ENCODE measurements at places on chromosomes 6 and 20. TPM values are rescaled to one million over a fixed set of nuclear protein-coding genes. Genes with fewer than 3 reads are reported as not detected.

The EXOC2 gene
- 22.9 TPM for total RNA-seq

The EEF1A2 gene
- total RNA-seq, result 15.6 TPM

The MRPS18B gene
- 30.2 TPM for total RNA-seq

The COL19A1 gene
- 0.18 TPM for total RNA-seq

The TCF19 gene
- total RNA-seq, result 8.5 TPM

The DSP gene
- 171 TPM for total RNA-seq

The PARD6B gene
- 52.2 TPM for total RNA-seq

The TREM1 gene
- total RNA-seq, result 0.34 TPM

DNA sequence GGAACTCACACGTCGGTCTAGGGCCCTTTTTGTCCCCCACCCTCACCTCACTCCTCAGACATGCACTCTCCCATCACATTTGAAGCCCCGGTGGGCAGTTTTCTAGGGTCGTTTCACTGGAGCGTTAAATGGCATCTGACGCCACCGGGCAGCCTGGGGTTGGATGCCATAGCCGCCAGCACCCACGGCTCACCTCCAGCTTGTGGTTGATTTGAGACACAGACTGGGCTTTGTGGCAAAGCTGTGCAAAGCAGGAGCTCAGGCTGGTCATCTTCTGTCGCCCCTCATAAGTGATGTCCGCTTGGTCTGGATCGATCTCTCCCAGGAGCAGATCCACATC is 530 bp downstream of the GOPC start:
- H3K36me3 ChIP-seq, result peaks cover 16% of the 10 kb centered on the region
- H3K4me3 ChIP-seq, result peak overlapping the region; percentile 99
- peak overlapping the region; percentile 99 for H3K27ac ChIP-seq

GRCh38 chr20:59207235-59207634 is 43.6 kb downstream of the ZNF831 start:
- H3K36me3 ChIP-seq, result no peaks in the 10 kb centered on the region
- H3K27ac ChIP-seq, result no peak overlapping the region
- no peak for DNase-seq

DNA sequence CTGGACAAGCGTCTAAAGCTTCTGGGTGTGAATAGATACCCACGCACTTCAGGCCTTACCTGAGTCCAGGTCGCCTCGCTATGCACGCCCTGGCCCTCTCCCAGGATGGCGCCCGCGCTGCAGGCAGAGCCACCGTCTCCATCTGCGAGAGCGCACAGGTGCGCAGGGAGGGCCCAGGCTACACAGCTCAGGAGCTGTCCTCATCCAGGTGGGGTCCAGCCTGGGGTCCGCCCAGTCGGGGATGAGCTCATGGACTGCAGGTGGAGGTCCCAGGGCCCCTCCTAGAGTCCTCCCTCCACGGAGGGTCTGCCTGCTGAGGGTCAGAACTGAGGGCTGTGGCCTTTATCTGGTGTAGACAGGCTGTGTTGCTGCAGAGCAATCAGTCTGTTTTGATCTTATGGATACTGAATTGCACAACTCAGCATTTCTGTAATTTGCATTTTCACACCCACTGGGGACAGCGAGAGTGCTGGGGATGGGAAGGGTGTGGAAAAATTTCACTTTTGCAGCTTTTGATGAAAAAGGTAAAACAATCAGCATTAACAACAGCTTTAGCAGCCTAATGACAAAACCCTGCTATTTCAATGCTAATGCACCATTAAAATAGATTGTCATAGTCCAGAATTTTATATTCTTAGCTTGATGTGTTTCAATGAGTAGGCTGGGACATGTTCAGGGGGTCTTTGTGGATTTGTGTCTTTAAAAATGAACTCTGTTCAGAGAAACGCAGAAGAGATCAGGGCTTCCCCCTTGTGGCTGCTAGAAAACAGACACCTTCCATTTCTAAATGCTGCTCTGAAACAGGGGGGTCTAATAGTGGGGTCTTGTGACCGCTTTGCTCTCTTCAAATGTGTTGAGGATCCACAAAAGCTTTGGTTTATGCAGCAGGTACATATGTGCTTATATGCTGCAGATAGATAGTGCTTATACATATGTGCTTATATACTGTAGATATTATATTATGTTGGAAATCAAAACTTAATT is 77.8 kb upstream of the PHACTR3 start:
- DNase-seq, result no peak
- H3K27ac ChIP-seq, result no peak overlapping the region
- peaks cover 2% of the 10 kb centered on the region for H3K4me1 ChIP-seq
- H3K36me3 ChIP-seq, result no peaks in the 10 kb centered on the region
- no peak overlapping the region for H3K4me3 ChIP-seq

- peaks cover 35% of the 10 kb centered on the region for H3K4me1 ChIP-seq
- no peak overlapping the region for H3K27ac ChIP-seq
- no peak overlapping the region for H3K4me3 ChIP-seq
- no peak for DNase-seq
- H3K27me3 ChIP-seq, result no peaks in the 10 kb centered on the region
- no peaks in the 10 kb centered on the region for H3K36me3 ChIP-seq
These were observed 227.0 kb downstream of the BMP2 start for GRCh38 chr20:6994452-6994851.

DNA sequence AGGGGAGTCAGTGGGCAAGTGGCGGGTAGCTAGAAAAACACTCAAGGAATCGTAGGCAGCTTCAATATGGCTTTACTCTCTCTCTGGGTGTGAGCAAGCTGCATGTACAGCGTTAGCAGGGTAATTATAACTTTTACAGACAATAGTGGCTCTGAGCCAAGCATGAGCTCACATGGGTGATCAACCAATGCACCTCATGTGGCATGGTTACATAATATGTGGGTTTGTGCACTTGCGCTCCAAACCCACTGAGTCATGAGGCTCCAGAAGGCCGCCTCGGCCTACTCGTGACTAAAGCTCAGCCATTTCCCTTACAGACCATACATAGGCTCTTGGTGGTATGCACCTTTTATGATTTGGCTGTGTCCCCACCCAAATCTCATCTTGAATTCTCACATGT is 78.4 kb upstream of the FBXL4 start:
- no peaks in the 10 kb centered on the region for H3K4me1 ChIP-seq
- peaks cover 3% of the 10 kb centered on the region for H3K27me3 ChIP-seq
- no peak overlapping the region for H3K27ac ChIP-seq

DNA sequence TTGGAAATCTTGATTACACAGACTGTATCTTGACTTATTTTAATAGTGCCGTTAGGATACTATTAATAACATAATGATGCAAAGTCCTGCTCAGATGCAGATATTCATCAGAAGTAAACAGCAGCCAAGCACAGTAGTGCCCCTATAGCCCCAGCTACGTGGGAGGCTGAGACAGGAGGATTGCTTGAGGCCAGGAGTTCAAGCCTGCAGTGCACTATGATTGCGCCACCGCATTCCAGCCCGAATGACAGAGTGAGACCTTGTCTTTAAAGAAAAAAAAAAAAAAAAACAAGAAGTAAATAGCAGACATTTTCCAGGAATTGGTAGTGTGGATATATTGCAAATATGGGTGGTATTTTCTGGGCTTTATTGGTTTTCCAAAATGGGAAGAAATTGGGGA is 61.8 kb downstream of the TULP4 start:
- H3K4me1 ChIP-seq, result peaks cover 11% of the 10 kb centered on the region
- no peak overlapping the region for H3K4me3 ChIP-seq
- H3K27me3 ChIP-seq, result no peaks in the 10 kb centered on the region
- H3K27ac ChIP-seq, result peak overlapping the region; percentile 29

GRCh38 chr6:156507106-156507505 is 270.1 kb upstream of the ARID1B start:
- H3K27ac ChIP-seq, result no peak overlapping the region
- no peaks in the 10 kb centered on the region for H3K36me3 ChIP-seq
- no peaks in the 10 kb centered on the region for H3K4me1 ChIP-seq
- H3K4me3 ChIP-seq, result no peak overlapping the region

DNA sequence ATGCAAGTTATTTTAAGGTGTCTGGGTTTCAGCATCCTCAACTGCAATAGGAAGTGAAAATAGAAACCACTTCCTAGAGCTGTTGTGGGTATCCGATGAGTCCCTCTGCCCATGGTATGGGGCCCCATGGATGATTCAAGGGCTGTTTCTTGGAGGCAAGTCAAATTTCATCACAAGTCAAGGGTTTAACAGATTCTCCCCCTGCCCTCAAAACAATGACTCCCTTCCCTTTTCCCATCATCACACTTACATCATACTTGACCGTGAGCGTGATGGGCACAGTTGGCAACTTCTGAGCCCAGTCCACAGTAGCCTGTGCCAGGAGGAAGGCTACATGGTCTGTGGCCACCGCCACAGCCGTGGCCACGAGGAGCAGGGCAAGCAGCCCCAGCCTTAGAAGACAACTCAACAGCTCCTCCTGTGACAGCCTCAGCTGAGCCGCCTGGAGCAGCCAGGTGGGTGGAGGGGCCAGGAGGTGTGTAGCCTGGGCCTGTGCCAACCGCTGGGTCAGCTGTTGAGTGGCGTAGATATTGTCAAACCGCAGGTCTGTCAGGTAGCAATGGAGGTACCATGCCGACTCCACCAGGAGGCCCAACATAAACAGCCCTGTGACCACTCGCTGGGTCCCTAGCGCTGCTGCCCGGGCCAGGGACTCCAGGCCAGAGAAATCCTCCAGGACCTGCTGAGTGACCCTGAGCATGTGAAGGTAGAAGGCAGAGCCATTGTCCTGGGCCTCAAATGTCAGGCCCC is 5.2 kb downstream of the OCSTAMP start:
- no peak overlapping the region for H3K27ac ChIP-seq
- DNase-seq, result no peak
- H3K4me1 ChIP-seq, result no peaks in the 10 kb centered on the region
- H3K27me3 ChIP-seq, result peaks cover 10% of the 10 kb centered on the region
- no peaks in the 10 kb centered on the region for H3K36me3 ChIP-seq

DNA sequence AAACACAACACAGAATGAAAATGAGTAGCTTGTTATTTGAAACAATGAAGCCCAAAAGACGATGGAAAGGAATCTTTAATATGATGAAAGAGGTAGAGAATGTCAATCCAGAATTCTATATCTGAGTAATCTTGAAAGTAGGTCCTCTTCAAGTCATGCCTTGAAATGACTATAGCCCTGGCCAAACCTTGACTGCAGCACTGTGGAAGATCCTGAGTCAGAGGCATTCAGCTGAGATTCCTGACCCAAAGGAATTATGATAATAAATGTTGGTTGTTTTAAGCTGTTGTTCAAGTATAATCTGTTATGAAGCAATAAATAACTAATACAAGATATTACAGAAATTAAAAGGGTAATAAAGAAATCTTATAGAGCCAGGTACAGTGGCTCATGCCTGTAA is 64.8 kb downstream of the IBTK start:
- H3K27ac ChIP-seq, result no peak overlapping the region
- H3K27me3 ChIP-seq, result no peaks in the 10 kb centered on the region
- no peak overlapping the region for H3K4me3 ChIP-seq
- H3K36me3 ChIP-seq, result peaks cover 40% of the 10 kb centered on the region
- H3K4me1 ChIP-seq, result peaks cover 7% of the 10 kb centered on the region
- no peak for DNase-seq

DNA sequence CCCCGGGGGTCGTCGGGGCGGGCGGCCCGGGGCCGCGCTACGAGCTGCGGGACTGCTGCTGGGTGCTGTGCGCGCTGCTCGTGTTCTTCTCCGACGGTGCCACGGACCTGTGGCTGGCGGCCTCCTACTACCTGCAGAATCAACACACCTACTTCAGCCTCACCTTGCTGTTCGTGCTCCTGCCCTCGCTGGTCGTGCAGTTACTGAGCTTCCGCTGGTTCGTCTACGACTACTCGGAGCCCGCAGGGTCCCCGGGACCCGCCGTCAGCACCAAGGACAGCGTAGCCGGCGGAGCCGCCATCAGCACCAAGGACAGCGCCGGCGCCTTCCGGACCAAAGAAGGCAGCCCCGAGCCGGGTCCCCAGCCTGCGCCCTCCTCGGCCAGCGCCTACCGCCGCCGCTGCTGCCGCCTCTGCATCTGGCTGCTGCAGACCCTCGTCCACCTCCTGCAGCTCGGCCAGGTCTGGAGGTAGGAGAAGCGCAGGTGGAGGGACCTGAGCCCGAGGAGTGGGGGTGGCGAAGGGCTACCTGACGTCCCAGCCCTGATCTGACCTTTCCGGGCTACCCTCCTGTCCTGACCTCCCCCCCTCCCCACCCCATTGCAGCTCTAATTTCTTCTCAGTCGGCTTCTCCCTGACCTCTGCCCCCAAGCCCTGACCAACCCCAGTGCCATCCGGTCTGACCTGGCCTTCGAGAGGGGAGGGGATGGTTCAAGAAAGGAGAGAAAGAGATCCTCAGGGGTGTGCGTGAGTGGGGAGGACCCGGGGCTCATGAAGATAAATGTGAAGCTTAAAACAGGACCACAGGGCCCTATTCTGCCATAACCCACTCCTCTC is 558 bp downstream of the XKR7 start:
- peaks cover 6% of the 10 kb centered on the region for H3K4me1 ChIP-seq
- H3K36me3 ChIP-seq, result no peaks in the 10 kb centered on the region
- peak; percentile 99 for DNase-seq

- no peak overlapping the region for H3K4me3 ChIP-seq
- no peak for DNase-seq
- peaks cover 2% of the 10 kb centered on the region for H3K27me3 ChIP-seq
- no peak overlapping the region for H3K27ac ChIP-seq
- H3K36me3 ChIP-seq, result no peaks in the 10 kb centered on the region
- no peaks in the 10 kb centered on the region for H3K4me1 ChIP-seq
These were observed 18.3 kb downstream of the CAPN11 start for GRCh38 chr6:44176762-44177509.

DNA sequence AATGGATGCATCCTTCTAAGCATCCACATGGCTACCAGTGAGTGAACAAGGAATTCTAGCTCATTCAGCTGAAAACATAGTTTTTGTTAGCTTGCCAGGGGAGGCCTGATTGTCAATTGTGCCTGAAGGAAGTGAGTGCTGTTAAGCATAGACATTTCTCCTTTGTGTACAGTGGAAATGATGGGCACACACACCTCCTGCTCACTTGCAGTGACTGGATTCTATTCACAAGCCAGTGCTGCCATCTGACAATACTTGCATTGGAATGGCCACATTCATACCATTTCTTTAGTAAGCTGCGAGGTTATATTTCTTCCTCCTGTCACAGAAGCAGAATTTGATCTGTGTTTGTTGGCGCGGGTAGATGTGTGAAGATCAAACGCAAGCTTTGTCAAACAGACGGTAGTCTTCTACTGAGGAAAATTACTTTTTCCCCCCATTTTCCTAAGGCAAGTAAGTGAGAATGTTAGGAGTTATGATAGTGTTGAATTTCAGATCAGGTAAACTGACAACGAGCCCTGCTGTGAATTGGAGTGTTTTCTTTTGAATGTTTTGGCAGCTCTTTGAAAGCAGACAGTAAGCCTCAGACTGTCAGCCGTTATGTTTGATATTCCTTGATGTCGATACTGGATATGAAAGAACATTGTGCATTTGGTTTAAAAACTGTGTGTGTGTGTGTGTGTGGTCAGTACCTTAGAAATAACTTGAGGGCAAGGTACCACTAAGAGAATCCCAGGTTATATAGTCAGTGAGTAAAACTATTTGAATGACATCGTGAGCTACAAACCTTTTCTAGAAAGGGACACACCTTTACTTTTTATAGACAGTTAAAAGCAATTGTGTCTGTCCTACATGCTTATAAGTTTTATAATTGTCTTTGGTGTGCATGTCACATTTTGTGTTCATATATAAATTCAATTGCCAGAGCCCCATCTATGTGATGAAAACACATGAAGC is 84.2 kb upstream of the BMP2 start:
- no peak overlapping the region for H3K4me3 ChIP-seq
- H3K27ac ChIP-seq, result no peak overlapping the region
- DNase-seq, result no peak
- H3K36me3 ChIP-seq, result no peaks in the 10 kb centered on the region

All from mesothelial cell of epicardium (in vitro differentiated cells).